ENCODE measurements at places on chromosomes 16 and 17.

DNA sequence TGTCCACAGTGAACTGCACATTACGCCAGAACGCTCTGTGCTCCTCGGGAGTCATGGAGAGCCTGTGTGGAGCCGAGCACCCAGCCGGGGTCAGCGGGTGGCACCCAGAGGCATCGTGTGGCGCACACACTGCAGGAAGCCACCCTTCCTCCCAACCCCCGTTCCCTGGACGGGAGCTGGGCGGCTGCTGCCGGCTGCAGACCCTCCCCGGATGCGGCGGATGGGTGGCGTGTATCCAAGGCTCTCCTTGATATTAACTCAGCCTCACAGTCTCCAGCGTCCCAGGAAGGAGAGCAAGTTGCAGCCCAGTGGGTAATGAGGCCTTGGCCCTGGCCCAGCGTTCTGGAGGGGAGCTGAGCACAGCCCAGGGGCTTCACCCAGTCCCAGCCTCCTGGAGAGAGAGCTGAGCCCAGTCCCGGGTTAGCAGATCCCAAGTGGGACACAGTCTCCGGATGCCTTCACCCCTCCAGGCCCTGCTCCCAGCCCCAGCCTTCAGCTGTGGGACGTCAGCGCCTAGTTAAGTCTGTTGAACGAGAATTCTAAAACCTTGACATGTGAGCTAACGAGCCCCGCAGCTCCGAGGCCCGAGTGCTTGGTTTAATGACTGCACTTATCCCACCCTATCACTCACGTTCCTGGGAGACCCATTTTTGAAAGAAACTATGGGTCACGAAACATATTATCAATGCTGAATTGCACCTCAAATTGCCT is 86.6 kb downstream of the TBC1D16 start:
- DNase-seq: peak; percentile 62

DNA sequence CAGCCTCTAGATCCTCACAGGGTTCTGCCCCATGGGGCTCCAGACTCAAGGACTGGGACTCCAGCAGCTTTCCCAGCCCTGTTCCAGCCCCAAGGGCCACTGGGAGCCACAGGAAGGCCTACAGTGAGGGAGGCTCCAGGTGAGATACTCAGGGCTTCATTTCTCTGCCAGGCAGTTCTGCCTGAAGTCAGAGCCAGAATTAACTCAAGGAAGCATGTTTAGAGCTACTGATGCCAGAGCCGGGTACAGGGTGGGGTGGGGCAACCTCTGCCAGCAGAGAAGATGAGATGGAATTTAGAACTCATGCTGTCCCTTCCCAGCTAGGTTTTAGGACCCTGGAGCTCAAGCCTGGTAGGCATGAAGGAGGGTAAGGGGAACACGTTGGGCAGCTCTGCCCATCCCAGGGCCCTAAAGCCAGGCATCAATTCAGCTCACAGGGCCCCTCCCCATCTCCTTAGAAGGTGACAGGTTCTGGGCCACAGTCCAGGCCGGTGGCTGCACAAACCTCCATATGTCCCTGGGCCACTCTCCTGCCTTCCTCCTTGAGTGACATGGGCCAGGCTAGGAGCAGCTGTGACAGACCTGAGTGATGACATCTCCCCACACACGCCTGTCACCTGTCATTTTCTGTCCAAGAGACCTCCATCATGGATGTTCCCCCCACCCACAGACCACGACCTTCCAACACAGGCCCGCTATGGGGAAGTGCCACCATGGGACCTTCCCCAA is 24.5 kb upstream of the SPPL2C start:
- DNase-seq: no peak

GRCh38 chr16:14351647-14352046 is 278.4 kb downstream of the PARN start:
- DNase-seq: no peak

DNA sequence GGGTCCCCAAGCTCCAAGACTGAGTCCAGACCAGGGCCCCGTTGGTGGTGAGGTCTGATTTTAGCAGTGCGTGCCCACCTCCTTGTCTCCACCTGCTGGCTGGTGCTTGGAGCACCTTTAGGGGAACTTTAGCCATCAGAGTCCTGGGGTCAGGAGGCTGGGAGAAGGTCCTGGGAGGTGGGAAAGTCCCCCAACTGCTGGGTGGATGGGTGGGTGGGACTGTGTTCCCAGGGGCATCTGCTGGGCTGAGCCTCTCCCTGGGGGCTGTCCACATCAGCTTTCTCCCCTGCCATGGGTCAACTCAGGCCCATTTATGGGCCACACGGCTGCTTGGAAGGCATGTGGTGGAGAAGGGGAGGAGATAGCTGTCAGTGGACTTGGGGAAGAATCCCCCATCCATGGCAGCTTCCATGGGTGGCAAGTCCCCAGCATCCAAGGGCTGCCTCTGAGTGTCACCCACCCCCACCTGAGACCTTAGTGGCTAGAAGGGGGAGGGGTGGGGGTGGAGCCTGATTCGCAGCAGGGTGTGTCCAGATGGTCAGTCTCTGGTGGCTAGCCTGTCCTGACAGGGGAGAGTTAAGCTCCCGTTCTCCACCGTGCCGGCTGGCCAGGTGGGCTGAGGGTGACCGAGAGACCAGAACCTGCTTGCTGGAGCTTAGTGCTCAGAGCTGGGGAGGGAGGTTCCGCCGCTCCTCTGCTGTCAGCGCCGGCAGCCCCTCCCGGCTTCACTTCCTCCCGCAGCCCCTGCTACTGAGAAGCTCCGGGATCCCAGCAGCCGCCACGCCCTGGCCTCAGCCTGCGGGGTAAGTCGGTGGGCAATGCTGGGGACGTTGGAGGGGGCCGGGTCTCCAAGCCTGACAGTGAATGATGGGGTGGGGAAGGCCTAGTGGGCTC is at the start of gene TRPV2:
TSS of gene TRPV2 (plus strand) at position 541 of the 894 bp plus-strand sequence. CDS start 2,098 bp downstream, outside the sequence.
- no peak for DNase-seq

GRCh38 chr16:22937169-22937568 is 123.2 kb downstream of the HS3ST2 start:
- DNase-seq: no peak

GRCh38 chr16:70651524-70651923 is 5.2 kb downstream of the IL34 start:
- DNase-seq: no peak

- no peak for DNase-seq
Measured at GRCh38 chr17:83098241-83099085, 19.1 kb downstream of the METRNL start.

DNA sequence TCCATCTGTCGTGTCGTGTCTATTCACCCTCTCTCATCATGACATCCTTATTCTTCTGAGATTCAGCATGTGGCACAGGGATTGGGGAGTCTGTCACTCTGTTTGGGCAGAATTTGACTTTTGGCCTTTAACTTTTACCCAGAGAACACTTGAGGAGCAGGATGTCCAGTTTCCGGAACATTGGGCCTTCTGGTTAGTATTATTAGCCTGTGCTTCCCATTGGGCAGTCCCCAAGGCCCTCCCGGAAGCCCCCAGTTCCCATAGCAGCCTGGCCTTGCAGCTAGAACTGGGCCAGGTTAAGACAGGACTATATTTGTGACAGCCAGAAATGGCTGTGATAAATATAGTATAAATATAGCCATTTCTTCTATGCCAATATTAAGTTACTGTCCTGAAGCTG is 9.6 kb downstream of the SCN4A start:
- DNase-seq: no peak

GRCh38 chr16:10679921-10680320 is 14.8 kb downstream of the TEKT5 start:
- no peak for DNase-seq

GRCh38 chr16:49484451-49484849 is 110.8 kb downstream of the C16orf78 start:
- peak; percentile 77 for DNase-seq

- no peak for DNase-seq
Measured at GRCh38 chr17:1177016-1177700, 2.6 kb downstream of the ABR start.

DNA sequence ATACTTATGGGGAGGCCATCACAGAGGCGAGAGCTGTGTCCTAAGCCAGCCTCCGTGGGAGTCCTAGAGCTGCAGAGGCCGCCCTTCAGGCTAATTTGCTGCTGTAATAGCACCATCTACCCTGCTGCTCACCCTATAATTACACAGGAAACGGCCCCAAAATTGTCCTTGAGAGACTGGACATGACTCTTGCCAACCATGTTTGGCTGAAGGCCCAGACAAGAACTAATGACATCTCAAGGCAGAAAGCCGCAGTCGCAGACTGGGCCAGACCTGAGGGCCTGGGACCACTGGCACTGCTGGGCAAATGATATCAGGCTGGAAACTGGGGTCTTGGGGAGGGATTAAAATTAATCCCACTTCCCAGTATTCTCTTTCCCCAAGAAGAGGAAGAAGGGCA is 24.1 kb downstream of the PSMD7 start:
- no peak for DNase-seq

DNA sequence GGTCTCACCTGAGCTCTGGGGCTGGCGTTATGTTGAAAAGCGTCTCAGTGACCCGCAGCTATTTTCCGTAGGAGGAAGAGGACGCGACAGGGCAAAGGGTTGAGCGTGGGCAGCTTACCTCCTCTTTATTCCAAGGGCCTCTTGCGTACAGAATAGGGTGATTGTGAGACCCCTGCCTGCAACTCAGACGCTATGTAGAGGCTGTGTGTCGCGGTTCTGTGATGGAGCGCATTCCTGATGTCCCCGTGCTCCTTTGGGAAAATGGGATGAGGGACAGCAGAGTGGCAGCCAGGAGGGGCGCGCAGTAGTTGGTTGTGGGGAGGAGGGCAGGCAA is 531 bp upstream of the CDH8 start:
- DNase-seq: no peak

- DNase-seq: peak; percentile 79
Measured at GRCh38 chr17:28643983-28644786, 773 bp downstream of the BLTP2 start.

DNA sequence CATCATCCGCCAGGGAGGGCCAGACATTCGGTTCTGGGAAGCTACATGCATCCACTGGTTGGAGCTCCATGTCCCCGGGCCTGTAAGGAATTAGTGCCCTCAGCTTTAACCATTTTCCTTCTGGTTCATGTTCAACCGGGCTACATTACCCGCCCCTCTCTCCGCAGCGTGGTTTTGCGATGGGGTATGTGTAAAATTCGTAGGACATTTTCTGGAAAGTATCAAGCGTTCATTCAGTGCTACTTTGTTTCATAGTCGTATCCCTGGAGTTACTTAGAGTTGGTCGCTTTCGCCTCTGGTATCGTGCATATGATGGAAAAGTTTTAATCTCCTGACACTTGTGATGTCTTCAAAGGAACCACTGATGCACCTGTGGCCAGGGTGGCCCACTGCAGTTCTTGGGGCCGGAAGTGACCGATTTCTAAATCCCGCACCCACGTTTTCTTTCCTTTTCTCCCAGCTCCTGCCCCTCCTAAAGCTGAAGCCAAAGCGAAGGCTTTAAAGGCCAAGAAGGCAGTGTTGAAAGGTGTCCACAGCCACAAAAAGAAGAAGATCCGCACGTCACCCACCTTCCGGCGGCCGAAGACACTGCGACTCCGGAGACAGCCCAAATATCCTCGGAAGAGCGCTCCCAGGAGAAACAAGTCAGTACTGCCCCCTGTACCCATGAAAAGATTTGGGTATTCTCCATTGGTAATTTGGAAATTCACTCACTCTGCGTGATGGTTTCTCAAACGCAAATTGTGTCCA is 637 bp downstream of the RPL23A start:
- DNase-seq: no peak

DNA sequence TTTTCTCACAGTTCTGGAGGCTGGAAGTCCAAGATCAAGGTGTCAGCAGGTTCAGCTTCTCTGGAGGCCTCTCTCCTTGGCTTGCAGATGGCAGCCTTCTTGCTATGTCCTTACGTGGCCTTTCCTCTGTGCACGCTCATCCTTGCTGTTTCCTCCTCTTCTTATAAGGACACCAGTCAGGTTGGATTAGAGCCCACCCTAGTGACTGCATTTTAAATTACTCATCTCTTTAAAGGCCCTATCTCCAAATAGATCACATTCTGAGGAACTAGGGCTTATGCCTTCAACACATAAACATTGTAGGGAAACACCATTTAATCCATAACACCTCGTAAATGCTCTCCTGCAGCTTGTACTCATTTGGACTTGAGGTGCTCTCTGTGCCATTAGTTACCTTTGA is 36.3 kb downstream of the DHRS7C start:
- DNase-seq: no peak

DNA sequence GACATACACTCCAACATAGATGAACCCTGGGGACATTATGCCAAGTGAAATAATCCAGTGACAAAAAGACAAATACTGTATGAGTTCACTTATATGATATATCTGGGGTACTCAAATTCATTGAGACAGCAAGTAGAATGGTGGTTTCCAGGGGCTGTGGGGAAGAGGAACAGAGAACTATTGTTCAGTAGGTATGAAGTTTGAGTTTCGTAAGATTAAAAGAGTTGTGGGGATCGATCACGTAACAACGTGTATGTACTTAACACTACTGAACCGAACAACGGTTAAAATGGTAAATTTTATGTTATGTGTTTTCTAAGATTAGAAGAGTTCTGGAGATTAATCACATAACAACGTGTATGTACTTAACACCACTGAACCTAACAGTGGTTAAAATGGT is 100.8 kb downstream of the HS3ST3A1 start:
- DNase-seq: no peak

GRCh38 chr16:85327731-85328675 is 215.7 kb upstream of the CIBAR2 start:
- no peak for DNase-seq

GRCh38 chr17:8038954-8039610 is at the start of gene ALOX15B:
TSS of gene ALOX15B (plus strand) at chr17:8039059. CDS start at chr17:8039156, 97 bp downstream.
- no peak for DNase-seq

- DNase-seq: no peak
Measured at GRCh38 chr16:66427036-66427860, at the start of gene BEAN1. TSS of gene BEAN1 (plus strand) at chr16:66427295. CDS start at chr16:66437677, 10,382 bp downstream.

GRCh38 chr17:44760474-44761308 is 1.9 kb downstream of the ADAM11 start:
- DNase-seq: no peak

DNA sequence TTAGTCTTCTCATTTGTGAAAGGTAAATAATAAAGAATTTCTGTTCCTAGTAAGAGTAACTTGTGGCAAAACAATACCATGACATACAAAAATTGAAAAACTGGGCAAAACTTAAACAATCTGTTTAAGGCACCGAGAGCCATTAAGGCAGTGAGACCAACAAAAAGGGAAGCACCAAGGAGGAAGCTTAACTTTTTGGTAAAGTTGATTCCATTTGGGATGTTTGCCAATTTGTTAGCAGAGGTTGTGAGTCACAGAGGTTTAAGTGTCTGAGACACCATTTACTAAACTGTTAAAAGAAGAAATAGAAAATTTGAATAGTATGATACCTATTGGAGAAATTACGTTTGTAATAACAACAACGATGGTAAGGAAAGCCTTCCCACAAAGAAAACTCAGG is 4.9 kb downstream of the SLC35G3 start:
- no peak for DNase-seq

DNA sequence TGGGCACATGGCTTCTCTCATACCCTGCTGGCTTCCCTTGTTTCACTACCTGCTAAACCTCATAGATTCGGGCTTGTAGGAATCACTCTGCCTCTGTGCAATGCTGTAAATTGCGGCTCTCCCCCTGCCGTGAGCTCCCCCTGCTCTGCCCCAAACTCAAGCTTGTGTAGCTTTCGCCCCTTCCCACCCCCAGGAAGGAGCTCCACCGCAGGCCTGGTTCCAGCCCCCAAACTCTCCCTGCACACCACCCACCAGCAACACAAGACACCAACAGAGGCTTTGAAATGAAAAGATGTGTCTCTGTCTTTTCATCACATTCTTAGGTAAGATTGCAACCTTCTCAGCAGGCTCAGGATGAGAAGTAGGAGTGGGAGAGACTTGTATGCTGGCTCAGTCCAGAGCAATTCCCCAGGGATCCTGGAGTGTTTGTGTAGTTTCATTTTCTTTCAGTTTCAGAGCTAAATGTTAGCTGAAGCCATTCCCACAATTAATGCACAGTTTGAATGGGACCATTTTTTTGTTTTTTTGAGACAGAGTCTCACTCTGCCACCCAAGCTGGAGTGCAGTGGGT is 14.2 kb downstream of the CX3CL1 start:
- DNase-seq: no peak
